ENCODE measurements at places on chromosomes 5 and 9. TPM values are rescaled to one million over a fixed set of nuclear protein-coding genes. Genes with fewer than 3 reads are reported as not detected.

DNA sequence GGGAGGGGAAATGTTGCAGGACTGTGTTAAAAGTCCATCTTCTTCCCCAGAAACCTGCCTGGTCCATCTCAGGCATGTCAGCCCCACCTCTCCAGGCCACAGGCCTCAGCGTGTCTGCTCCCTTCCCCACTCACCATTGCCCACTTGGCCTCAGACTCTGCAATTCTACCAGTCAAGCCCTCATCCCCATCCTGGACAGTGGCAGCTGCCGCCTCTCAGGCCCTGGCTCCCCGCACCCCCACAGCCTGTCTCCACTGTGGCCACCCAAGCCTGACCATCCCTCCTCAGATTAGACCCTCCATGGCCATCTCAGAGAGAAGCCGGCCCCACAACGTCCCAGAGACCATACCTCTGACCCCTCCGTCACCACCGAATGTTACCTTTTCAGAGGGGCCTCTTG lies 89.9 kb downstream of the BARX1 start:
- no peak for DNase-seq

- DNase-seq: no peak
Observed at GRCh38 chr9:82829818-82830217, 233.1 kb downstream of the RASEF start.

The SLC34A3 gene
- total RNA-seq: not detected

The HRCT1 gene
- 1.6 TPM for total RNA-seq

The IL3 gene
- total RNA-seq: not detected
